ENCODE measurements at places on chromosomes 2 and 18.
A peak's percentile ranks its signal among the peaks of the same experiment; 100 is the strongest.

DNA sequence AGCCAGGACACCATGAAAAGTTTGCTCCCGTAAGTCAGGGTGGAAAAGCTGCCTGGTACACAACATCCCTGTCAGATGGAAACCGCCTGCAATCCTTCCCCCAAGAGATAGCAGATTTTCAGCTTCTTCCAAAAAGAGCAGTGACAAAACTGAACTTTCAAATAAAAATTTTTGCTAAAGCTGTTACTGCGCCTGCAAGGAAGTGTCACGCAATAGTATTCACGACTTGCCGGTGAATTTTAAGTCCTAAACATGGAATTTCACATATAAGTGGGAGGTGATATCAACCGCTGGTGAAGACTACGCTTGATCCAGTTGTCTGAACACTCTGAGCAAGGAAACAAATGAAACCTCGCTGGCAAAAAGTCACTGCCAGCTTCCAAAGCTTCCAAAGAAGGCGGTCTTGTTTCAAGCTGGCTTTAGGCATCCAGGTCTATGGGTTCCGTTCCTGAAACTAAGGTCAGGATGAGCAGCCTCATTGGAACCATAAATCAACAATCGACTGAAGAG lies 2.8 kb downstream of the COL6A3 start:
- no peak for DNase-seq

- no peak for DNase-seq
These were observed 621 bp upstream of the KCNS3 start for GRCh38 chr2:17877811-17878280.

- no peak for DNase-seq
These were observed 89.3 kb downstream of the CABYR start for GRCh38 chr18:24227977-24228666.

GRCh38 chr2:102620332-102620731 lies 979 bp downstream of the SLC9A2 start:
- no peak for DNase-seq

DNA sequence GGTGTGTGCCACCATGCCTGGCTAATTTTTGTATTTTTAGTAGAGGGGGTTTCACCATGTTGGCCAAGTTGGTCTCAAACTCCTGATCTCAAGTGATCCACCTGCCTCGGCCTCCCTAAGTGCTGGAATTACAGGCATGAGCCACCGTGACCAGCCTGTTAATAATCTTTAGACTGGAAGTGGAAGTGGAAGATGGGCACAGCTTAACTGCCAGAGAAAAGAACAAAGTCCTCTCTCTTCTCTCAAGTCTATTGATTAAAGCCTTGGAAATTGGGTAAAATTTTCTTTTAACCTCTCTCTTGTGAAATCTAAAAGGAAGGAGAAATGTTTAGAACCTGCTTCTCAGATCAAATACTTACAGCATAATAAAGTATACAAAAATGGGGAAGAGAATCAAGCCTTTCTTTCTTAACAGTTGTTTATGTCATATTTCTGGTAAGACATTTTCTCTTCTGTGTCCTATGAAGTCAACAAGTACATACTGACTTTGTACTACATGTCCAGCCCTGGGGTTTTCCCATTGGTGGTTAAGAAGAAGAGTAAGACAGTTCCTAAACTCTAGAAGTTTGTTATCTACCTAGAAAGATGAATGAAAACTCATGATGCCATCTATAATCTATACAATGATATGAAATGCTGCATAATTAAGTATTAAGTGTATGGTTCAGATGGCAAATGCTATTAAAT lies 4.6 kb downstream of the TMEM169 start:
- DNase-seq = no peak

- DNase-seq = no peak
These were observed 5.5 kb upstream of the SLC4A3 start for GRCh38 chr2:219621935-219622334.

DNA sequence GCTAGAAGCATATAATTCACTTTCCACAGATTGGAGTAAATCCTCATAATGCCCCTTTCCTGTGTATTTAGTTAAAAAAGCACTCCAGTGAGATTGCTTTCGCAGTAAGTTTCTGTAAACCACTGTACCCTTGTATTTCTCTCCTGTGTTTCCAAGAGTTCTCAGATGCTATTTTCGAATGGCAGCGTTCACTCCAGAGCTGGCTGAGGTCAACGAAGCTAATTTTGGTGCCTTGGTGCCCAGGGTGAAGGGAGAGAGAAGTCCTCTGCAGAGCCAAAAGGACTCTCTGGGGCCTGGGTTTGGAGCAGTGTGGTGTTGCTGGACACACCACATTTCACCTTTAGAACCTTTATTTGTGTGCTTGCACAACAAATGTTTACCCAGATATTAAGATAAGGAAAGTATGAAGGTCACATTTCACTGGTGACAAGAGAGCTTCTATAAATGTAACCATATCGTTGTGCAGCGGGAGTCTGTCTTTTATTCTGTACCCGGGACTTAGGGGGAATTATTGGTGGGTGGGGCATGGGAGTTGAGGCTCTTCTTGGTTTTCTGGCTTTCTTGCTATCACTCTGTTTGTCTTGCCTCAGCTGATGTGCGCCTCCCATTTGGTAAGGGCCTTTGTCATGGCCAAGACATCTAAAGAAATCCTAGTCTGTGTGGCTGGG lies 9.9 kb downstream of the EPAS1 start:
- no peak for DNase-seq

- DNase-seq = no peak
These were observed 4.9 kb upstream of the XPO1 start for GRCh38 chr2:61543062-61543461.

- DNase-seq = peak; percentile 14
These were observed 11.2 kb downstream of the ATP6V1B1 start for GRCh38 chr2:70946832-70947442.

DNA sequence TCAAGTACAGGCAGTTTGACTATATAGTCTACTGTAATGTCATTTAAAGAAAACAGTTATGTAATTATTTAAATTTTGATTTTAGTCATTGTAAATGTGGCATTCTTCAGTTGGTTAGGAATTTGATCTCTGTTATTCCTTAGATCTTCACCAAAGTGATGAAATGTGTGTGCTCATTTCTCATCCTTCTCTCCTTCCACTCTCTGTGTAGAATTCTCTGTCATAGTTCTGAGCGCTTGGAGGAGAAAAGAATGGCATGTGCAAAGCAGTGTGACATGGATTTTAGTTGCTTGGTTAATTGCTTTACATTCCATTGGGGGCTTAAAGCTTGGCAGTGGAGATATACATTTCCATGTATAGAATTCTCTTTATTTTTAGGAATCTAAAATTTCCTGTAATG lies 14.8 kb downstream of the PIK3C3 start:
- DNase-seq = no peak

DNA sequence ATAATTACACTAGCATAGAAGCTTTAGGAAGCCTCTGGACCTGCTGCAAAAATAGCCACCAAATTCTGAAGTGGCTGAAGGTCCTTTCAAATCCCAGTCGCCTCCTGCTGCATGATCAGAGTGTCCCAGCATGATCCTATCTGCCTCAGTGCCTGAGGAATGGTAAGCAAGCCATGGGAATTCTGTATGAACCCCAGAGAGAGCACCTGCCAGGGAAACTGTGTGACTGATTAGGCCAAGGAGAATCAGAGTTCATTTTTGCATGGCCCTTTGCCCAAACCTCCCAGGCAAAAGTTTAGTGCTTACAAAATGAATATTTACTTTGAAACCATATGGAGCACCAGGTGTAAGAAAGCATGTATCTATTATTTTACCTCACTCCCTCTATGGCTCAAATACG lies 221.4 kb downstream of the ARL4C start:
- peak; percentile 23 for DNase-seq

DNA sequence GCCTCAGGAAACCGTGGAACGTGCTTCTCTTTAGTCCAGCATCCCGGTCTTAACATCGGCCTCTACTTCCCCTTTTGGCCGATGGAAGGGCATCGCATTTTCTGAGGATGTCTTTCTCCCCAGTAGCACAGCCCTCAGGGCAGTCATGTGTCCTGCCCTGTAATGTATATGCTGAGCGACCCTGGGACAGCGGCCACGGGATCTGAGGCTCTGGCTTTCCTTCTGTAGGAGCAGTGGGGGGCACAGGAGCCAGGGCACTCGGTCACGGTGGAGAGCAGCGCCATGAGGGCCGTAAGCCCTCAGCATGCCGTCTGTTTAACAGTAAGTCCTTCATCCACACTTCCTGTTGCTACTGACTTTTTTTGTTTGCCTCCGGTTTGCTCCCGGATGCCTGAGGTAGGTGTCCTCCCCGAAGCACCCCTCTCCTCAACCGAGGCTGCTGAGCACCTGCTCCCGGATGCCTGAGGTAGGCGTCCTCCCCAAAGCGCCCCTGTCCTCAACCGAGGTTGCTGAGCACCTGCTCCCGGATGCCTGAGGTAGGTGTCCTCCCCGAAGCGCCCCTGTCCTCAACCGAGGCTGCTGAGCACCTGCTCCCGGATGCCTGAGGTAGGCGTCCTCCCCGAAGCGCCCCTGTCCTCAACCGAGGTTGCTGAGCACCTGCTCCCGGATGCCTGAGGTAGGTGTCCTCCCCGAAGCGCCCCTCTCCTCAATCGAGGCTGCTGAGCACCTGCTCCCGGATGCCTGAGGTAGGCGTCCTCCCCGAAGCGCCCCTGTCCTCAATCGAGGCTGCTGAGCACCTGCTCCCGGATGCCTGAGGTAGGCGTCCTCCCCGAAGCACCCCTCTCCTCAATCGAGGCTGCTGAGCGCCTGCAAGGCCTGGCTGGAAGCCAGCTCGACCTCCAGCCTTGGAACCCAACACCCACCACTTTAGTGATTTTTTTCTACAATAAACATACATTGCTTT lies 169.3 kb downstream of the HDAC4 start:
- DNase-seq = no peak

DNA sequence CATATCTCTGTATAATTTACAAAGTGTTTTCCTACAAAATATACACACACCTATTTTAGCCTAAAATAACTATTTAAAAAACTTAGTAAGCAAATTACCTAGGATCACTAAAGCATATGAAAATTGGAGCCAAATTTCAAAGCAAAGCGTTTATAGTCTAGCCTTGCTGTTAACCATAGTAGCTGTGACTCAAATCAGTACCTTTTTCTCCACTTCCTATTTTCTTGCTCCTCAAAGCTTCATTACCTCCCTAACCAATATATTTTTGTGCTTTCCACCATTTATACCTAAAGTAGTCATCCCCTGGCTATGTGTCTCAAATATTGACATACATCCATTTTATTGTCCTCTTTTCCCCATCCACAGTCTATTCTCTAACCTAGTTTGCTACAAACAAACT lies 73.1 kb downstream of the ERBB4 start:
- no peak for DNase-seq

DNA sequence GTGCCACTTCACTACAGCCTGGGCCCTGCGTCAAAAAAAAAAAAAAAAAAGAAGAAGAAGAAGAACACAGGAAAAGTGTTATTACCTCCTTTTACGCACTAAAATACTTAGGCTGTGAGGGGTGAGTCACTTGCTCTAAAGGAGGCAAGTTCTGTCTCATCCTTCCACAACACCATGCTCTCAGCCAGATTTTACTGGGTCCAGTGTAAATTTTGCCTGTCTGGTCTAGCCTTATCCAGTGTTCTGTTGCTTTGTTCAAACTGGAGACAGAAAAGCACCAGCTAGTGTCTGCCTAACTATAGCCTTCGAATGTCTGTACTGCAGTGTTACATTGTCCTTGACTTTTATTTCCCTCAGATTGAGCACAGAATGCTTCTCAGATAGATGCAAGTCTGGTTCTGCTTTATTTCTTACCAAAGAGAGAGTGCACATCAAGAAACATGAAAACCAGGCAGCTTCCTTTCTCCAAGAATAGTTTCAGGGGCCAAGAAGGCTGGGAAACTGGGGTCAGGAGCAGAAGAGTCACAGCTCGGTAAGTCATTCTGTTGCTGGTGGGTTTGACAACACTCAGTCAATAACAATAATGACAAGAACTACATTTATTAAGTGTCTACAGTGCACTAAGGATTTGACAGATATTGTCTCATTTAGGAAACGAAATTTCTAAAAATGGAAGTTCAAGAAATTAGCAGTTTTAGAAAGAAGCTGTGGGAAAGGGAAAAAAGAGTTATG lies 3.1 kb upstream of the MSGN1 start:
- DNase-seq = no peak

GRCh38 chr18:74773171-74773624 lies 175.5 kb downstream of the ZNF407 start:
- no peak for DNase-seq

- DNase-seq = peak; percentile 69
These were observed 26.5 kb upstream of the IGFBP2 start for GRCh38 chr2:216606551-216607276.

DNA sequence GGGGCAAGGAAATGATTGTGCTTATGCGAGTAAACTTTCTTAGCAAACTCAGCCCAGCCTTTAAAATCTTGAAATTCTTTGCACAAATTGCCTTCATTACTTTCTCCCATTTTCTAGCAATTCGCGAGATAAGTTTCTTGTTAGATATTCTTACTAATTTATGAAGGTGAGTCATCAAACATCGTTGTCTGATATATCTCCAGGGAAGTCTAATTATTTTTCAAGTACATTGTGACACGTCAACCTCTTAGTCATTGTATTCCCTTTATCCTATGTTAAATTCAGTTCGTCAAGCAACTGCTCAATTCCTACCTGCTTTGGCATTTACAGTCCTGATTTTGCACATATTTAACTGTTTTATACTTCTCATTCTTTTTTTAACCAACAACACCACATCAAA lies 854.5 kb upstream of the CRIM1 start:
- no peak for DNase-seq

DNA sequence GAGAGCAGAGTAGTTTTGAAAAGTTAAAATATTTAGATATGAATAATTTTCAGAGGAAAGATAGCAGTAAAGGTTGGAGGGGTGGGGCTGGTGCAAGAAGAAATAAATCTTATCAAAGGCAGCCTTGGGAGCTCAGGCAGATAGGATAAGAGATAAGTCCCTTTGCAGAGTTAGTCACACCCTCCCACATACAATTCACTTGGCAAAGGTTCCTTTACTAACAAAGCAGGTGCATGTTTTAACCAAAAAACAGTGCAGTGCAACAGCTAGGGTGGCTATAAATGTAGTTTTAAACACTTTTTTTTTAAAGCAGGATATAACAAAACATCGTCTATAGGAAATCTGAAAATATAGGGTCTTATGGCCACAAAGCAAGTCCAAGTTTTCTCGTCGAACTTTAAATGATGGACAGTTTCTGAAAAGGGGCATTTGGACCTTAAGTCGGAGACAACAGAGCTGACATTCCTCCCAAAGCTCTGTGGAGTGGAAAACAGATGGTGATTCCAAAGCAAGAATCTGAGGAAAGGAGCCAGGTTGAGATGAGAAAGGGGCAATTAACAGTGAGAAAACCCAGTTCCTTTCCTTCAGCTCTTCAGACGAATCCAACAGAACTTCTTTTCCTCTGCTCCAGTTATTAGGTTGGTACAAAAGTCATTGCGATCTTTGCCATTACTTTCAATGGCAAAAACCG lies 53.0 kb downstream of the EPHA4 start:
- DNase-seq = no peak

All from NCI-H774 (cell line).